Ascending aorta (tissue), 2 donors: ENCODE measurements at places on chromosomes 4 and X.

DNA sequence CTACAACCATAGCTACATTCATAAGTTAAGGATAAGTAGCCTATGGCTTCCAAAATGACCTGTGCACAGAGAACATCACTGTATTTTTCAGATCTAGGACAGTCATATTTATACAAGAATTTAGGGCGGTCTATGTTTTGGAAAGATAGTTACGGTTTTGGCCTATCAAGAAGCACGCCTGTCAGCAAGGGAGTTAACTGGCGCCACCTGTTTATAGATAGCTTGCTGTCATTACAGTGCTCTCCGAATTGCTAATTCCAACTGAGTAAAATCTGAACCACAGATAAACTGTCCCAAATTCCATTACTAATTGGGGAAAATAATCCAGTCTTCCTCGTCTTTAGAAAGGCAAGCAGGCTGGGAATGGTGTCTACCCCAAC lies 646 bp downstream of the ABCB7 start:
- DNase-seq, result no peak

GRCh38 chr4:1055721-1056590 lies 44.5 kb downstream of the FGFRL1 start:
- no peak for DNase-seq

DNA sequence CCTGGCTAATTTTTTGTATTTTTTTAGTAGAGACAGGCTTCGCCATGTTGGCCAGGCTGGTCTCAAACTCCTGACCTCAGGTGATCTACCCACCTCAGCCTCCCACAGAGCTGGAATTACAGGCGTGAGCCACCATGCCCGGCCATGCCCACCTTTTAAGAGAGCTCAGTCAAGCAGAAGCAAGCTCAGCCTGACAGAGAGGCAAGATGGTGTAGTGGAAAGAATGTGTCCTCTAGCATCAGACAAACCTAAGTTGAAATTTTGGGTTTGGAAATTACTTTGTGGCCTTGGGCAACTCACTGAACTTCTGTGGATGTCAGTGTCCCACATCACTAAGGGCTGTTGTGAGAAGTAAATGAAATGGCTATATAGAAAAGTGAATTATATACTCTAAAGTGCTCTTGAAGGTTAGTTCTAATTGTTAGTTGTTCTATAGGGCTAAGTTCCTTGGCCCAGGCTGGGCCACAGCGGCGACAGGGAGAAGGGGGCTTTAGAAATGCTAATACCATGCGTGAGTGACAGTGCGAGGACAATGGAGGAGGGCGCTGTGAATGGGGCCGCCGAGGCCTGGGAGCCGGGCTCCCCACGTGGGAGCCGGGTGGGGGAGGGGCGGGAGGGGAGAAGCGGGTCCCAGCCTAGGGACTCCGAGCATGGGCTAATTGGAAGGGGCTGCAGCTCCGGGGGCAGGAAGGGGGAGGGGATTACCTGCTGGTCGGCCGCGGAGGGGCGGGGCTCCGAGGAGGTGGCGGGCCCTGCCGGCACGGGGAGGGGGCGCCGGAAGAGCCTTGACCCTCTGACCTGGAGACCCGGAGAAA lies 15.6 kb downstream of the PJA1 start:
- DNase-seq, result peak; percentile 25

DNA sequence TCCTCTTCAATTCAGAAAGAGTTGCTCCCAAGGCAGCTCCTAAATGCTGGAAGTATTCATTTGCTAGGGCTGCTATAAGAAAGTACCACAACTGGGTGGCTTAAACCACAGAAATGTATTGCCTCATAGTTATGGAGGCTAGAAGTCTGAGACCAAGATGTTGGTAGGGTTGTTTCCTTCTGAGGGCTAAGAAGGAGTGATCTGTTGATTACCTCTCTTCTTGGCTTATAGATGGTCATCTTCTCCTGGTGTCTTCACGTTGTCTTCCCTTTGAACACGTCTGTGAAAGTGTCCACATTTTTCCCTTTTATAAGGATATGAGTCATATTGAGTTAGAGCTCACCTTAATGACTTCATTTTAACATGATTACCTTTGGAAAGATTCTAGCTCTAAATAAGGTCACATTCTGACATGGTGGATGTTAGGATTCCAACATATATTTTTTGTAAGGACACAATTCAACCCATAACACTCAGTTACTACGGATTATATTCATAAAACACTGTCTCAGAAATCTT lies 266.3 kb downstream of the SPATA18 start:
- DNase-seq, result no peak

- no peak for DNase-seq
Measured at GRCh38 chrX:102840871-102841705, 96.0 kb upstream of the RAB40AL start.

GRCh38 chrX:75076429-75076828 lies 79.7 kb downstream of the ABCB7 start:
- no peak for DNase-seq

DNA sequence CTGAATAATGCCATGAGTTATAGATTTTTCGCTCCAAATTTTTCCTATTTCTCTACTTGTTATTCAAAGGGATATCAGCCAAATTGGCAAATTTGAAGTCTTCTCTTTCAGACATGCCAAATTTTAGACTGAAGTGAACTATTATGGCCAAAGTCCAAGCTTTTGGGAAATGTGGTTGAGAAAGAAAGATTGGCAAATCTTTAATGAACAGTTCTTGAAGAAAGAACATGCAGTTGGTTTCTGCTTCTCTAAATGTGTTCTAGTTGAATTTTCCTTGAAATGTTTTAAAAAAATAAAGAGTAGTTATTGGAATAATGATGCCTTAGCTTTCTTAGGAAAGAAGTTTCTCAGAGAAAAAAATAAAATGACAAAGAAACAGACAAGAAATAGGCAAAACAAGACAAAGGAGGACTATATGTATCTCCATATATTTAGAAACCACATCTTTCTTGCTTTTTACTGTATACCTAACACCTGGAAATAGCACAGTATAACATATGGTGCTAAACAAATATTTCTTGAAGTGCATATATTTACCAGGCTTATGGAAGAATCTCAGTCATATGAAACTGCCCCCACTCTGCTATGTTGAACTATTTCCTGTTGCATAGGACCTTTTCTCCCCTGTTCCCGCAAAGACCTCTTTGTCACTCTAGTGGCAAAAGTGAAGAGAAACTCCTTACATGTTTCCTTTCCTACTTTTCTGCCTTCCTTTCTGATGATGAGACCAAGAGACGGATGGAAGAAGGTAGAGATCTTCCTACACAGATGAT lies 250.0 kb downstream of the ARHGAP24 start:
- DNase-seq, result no peak

- DNase-seq, result no peak
Measured at GRCh38 chr4:156983366-156983765, 11.8 kb upstream of the PDGFC start.

DNA sequence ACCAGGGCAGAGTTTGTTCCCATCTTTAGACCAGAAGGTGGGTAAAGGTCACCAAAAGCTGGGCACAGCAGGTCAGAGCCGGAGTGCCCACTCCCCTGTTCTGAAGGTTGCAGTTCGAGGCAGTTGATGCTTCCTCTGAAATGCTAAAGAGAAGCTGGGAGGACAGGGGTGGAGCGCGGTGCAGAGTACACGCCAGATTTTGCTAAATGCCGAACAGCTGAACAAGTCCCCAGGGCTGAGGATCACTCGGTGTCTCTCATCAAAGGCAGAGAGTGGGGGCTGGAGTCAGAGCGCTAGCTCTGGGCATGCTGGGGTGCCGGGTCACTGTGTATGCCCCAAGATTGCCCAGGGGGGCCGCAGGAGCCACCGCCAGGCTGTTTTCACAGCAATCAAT lies 197.0 kb downstream of the BCOR start:
- DNase-seq, result no peak

DNA sequence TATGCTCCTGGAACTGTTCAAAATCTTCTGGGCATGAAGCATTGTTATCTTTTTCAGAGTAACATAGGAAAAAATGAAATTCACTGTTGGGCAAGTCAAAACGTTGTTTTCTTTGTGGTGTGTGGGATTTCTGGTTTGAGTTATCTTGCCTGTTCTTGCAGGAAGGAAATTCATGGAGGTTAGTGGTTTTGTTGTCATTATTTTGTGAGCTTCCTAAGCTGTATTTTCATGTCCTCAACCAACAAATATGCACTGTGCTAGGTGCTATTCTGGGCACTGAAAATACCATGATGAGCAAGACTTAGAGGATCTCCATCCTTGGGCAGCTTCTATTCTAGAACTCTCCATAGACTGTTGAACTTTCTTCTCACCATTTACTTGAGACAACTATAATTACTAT lies 16.9 kb downstream of the SPINK2 start:
- no peak for DNase-seq

DNA sequence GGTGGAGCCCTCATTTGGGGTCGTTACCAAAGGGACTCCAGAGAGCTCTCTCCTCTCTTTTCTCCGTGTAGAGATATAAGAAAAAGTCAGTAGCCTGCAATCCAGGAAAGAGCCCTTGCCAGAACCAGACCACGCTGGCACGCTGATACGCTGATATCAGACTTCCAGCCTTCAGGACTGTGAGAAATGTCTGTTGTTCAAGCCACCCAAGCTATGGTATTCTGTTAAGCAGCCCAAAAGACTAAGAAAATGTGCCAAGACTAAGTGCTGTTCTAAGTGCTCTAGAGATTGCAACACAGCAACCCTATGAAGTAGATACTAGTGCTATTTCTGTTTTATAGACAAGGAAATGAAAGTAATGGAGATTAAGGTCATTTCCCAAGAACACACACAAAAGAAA lies 205.7 kb downstream of the CAMK2D start:
- DNase-seq, result no peak

DNA sequence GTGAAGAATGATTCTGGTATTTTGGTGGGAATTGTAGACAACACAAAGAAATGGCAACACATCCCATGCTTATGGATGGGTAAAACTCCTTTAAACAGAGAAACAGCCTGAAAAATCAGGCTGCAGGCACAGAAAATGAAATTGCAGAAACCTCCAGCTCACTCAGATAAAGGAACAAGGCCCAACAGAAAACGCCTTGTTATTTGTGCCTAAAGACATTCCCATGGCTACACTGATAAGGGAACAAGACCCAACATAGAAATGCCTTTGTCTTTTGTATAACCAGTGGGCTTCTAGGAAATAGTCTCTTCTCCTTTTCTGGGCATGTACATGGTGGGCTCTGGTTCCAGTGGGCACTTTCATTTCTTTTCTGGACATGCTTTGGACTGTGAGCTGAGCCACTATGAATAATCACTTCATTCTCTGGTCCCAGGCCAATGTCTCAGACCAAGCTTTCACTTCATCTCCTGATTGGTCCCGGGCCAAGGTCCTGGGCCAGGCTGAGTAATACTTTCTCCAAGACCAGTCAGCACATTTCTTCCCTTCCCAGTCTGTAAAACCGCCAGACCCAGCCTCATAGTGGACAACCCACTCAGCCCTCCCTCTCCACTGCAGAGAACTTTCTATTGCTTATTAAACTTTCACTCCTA lies 160.5 kb downstream of the TBX22 start:
- peak; percentile 30 for DNase-seq

DNA sequence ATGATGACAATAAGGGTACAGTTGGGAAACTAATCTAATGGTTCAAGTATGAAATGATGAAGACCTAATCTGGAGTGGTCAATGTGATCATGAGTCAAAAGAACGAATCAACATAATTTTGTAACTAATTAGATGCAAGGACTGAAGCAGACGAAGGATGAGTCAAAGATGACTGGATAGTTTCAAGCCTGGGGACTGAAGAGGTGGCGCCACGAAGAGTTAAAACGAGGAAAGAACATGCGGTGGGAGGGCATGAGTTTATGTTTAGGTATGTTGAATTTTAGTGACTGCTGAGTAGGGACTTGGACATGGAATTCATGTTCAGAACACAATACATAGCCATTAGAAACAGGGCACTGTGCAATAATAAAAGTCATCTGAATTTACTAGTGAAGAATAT lies 221.5 kb upstream of the FAM241A start:
- no peak for DNase-seq

DNA sequence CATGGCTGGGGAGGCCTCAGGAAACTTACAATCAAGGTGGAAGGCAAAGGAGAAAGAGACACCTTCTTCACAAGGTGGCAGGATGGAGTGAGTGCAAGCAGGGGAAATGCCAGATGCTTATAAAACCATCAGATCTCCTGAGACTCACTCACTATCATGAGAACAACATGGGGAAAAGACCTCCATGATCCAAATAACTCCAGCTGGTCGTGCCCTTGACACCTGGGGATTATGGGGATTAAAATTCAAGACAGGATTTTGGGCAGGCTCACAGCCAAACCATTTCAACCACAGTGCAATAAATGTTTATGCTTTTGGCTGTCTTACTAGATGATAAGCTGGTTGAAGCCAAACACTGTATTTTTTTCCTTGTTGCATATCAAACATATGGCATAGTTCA lies 1112.4 kb downstream of the STIM2 start:
- no peak for DNase-seq

- DNase-seq, result no peak
Measured at GRCh38 chr4:38145741-38146140, 185.5 kb downstream of the PTTG2 start.

DNA sequence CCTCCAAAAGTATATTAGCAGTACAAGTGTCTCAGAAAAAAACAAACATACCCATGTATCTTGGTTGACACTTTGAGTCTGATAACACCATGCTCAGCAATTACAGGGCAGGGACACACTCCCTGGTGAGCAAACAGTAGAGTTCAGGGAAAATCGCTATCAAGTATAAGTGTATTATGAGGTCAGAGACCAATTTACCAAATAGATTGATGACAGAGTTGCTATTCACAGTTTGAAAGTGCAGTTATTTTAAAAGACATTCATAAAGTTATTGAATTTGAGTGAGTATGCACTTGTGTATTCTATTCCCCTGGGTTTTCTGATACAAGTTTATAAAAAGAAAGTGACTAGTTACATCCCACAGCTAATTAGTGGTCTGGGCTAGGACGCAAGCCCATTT lies 10.2 kb upstream of the LONRF3 start:
- no peak for DNase-seq

DNA sequence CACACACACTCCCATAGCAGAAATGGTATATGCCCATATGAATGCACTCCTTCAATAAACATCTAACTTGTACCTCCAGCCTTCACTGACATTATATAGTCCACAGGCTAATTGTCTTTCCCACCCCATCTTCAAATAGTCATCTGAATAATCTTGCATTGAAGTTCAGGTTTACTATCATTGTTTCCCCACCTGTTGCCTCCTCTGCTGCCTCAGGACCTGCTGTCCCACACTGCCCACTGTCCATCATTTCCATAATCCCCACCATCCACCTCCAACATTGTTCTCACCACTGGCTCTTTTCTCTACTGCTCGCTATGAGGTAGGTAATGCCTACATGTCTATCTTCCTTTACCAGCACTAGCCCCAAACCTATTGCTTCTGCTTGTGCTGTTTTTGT lies 66.1 kb downstream of the TBC1D9 start:
- no peak for DNase-seq

GRCh38 chrX:149830192-149830873 lies 48.6 kb downstream of the MAGEA9 start:
- DNase-seq, result no peak

DNA sequence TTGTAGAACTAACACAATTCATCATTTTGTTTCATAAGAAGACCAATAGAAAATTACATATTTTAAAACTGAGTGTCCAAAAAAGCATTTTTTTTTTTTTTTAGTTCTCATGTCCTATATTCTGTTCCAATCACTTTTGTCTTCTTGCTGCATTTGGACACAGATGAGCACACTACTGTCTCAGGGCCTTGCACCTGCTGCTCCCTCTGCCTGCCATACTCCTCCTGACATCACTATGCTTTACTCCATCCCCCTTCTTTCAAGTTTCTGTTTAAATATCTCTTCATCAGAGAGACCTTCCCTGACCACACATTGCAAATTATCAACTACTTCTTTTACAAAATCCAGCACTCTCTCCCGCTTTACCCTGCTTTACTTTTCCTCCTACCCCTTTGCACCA lies 230.7 kb upstream of the GK2 start:
- no peak for DNase-seq

GRCh38 chr4:14841801-14842768 lies 160.2 kb upstream of the CPEB2 start:
- peak; percentile 73 for DNase-seq
